Omental fat pad (tissue), 4 donors: ENCODE measurements at places on chromosomes 4 and X. TPM values are rescaled to one million over a fixed set of nuclear protein-coding genes. Genes with fewer than 3 reads are reported as not detected.

Gene SMPX
- total RNA-seq, result not detected

DNA sequence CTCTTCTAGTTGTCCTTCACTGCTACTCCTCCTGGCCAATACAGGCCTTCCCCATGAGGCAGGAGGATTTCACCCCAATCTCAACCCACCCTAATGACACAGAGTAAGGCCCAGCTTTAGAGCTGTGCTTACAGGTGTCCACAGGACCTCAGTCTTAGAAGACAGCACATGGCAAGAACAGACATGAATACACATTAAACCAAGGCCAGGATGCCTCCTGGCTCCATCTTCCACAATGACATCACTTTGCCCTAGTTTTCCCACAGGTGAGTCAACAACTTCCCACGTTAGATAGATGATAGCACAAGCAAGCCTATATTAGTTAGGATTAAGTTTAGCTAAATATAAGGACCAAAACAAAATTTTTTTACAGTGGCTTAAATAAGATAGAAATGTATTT, 63.8 kb upstream of the NOCT start:
- DNase-seq, result no peak

Gene IL2
- not detected for total RNA-seq

Gene CWH43
- not detected for total RNA-seq

- no peak for DNase-seq
Observed at GRCh38 chrX:70552130-70552704, 107.6 kb downstream of the DLG3 start.

DNA sequence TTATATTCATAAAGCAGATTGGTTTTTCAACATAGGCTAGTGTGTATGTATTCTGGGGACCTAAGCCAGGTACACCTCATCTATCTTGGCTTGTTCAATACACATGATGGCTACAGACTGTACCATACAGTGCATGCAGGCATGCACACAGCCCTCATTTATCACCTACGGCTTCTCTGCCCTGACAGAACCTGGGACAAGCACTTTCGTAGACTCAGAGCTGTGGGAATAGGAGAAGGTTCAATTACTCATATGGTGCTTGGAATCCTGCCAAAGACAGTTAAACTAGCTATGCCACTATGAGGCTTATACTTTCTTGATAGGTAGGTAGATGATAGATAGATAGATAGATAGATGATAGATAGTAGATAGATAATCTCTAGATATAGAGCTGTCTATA, 457.2 kb downstream of the GALNTL6 start:
- no peak for DNase-seq

- no peak for DNase-seq
Observed at GRCh38 chr4:43352859-43353258, 460.3 kb downstream of the GRXCR1 start.

Gene CACNA1F
- 0.37 TPM for total RNA-seq

DNA sequence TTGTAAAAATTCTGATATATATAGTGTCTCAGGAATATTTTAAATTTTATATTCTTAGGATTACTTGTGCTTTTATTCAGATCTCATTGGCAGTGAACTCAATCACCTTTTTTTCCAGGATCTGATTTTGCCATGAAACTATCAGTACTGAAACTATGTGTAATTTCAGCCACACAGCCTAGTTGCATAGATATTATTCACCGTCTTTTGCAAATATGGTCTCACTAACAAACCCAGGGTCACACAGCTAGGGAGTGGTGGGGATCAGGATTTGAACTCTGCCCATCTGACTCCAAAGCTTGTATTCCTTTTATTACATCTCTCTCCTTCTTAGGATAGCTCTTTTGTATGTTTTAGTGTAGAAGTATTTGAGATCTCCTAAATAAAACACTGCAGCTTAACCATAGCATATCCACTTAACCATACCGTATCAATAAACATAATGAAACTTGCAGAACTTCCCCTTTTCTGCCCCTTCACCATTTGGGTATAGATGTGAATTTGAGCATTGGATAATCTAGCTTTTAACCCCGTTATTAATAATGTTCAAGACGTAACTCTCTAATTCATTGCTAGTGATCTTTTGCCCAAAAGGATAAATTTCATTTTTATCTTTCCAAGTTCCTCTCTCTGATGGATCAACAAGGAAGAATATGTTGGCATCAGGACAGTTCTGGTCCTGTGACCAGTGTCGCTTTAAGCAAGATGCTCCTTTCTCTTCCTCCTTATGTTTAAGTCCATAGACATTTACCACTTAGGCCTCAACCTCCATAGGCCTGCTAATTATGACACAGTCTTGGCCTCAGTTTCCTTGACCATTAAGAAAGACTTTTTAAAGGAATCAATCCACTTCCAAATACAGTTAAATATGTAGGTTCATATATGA, 74.6 kb downstream of the RAPGEF2 start:
- DNase-seq, result no peak

Gene CFAP99
- not detected for total RNA-seq

GRCh38 chr4:48602763-48603162, 112.7 kb downstream of the ZAR1 start:
- no peak for DNase-seq

DNA sequence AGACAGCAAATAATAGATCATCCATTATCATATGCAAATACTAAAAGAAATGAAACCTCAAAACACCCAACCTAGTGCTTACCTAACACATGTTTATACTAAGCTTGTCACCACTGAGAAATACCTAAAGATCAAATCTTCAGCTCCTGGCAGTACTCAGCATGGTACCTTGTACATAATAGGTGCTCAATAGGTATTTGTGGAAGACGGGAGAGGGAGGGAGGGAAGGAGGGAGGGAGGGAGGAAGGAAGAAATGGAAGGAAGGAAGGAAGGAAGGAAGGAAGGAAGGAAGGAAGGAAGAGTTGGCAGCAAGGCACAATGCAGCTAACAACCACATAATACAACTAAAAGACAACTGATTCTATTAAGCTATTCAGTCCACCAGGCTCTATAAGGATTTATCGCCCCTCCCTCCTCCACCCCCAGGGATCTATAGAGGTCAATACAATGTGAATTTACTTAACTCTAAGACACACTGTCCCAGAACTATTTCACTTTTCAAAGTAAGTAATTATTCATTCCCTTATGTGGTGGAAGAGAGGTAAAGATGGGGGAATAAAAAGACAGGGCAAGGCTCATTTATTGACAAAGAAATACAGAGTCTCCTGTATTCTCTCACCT, 328.9 kb downstream of the PAPSS1 start:
- DNase-seq, result no peak

- DNase-seq, result peak; percentile 6
Observed at GRCh38 chr4:6472008-6472386, 417 bp downstream of the PPP2R2C start.

DNA sequence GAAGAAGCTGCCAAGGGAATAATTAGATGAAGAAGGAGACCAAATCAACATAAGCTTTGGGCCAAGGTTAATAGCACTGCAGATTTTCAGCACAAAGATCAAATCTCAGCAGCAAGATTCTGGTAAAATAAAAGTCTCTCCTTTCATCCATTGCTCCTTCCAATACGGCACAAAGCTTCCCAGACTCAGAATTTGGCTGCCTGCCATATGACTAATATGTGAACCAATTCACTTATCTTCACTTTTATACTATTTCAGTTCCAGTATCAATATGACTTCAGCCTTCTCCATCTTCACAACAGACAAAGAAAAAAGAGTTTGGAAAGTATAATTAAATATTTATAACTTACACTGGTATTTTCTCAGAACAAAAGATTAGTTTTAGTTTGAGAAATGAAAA, 978.3 kb upstream of the GRID2 start:
- DNase-seq, result no peak

- no peak for DNase-seq
Observed at GRCh38 chr4:126658411-126658810, 974.3 kb upstream of the INTU start.

Gene CLIC2
- total RNA-seq, result 17.2 TPM

Gene CT47B1
- not detected for total RNA-seq

DNA sequence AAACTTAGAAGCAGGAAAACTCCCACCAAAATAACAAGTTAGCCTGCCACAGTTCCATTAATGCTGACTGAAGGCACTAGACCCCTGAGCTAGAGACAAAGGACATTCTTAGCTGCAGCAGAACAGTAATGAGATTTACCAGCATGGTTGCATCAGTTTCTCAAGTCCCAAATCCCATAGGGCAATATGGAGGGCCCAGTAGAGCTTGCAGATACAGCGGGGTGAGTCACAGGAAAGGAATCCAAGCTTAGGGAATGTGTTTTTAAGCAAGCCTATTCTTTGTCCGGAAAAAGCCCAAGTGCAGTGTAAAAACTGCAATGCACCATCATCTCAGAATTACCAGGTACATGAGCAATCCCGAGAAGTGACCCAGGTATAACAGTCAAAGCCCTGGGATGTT, 51.3 kb upstream of the EXOC1L start:
- no peak for DNase-seq

DNA sequence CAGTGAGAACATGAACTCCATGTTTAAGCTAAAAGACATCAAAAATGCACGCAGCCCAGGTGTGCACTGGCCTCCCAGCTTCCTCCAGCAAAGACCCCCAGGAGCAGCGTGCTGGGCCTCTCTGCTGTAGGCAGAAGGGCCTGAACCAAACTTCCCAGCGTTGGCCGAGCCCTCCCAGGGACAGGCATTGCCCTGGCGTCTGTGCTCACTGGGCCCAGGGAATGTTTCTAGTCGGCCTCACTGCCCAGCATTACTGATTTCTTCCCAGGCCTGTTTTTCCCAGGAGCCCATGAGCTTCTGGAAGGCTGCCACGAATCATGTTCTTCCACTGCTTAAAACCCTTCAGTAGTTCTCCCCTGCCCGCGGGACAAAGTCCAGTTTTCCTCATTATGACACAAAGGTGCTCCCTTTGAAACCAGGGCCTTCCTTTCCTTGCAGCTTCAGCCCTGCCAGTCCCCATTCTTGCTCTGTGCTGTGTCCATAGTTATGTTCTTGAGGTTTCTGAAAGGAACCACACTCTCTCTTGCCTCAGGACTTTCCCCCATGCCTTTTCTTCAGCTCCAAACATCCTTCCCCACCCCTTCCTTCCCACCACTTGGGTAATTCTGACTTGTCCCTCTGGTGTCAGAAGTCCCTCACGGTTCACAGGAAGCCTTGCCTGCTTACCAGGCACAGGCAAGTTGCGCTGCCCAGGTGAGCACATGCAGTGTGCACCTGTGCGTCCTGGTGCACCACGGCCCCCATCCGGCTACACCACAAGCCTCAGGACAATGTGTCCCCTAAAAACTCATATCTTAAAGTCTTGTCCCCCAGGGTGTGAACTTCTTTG, 93.4 kb upstream of the ENPP6 start:
- no peak for DNase-seq

Gene AWAT2
- total RNA-seq, result not detected

DNA sequence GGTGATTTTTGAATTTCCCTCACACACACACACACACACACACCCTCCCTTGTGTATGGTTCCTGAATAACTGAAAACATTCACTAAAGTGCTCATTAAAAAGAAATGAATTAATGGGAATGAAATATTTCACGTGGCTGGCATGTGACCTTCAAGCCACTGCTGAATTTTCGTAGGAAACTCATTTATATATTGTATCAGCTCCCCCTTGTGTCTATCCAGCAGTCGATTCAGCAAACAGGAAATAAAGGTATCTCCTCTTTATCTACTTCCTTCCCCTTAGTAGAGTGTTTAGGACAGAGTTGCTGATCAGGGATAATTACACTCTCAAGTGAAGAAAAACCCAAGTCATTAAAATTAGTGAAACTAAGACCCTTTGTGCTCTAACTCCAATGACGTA, 912.6 kb upstream of the LCORL start:
- no peak for DNase-seq

Gene BEND2
- not detected for total RNA-seq

Gene FGFR3
- total RNA-seq, result 2.8 TPM

DNA sequence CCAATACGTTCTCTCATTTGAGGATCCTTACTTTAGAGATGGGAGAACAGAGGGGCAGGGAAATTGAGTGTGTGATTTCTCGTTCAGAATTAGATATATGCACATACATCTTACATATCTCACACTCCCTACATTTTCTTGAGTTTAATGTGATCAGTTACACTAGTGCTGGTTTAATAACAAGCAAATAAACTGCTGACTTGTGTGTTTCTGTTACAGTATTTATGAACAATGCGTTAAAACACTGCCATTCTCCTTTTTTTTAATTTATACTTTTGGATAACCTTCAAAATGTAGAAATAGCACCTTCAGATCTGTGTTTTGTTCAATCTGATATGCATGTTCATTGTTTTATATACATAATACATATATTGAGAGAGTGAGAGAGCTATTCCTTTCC, 130.1 kb downstream of the KLHL8 start:
- DNase-seq, result no peak

- no peak for DNase-seq
Observed at GRCh38 chr4:165198329-165198728, 9.0 kb upstream of the KLHL2 start.

- no peak for DNase-seq
Observed at GRCh38 chr4:53505947-53506346, 85.3 kb downstream of the LNX1 start.

Gene DMRTC1
- total RNA-seq, result not detected

GRCh38 chrX:45771560-45772340, 571.1 kb upstream of the DIPK2B start:
- no peak for DNase-seq

DNA sequence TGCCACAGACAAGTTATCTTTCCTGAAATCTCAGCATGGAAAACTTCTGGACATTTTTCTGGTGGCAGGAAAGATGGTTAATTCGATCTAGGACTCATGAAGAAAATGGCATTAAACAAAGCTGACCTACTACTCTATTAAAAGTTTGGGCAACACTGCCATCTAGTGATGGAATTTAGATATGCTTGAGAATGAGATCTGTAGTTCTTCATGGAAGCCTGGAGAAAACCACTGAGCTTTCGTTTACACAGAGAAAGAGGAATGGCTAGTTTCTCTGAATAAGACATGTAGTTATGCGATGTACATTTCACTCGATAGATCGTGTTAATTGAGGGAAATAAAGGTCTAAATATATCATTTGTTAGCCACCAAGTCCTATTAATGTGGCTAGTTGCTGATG, 51.7 kb upstream of the CHRDL1 start:
- DNase-seq, result no peak

- no peak for DNase-seq
Observed at GRCh38 chrX:19566359-19567222, 51.3 kb upstream of the MAP3K15 start.

DNA sequence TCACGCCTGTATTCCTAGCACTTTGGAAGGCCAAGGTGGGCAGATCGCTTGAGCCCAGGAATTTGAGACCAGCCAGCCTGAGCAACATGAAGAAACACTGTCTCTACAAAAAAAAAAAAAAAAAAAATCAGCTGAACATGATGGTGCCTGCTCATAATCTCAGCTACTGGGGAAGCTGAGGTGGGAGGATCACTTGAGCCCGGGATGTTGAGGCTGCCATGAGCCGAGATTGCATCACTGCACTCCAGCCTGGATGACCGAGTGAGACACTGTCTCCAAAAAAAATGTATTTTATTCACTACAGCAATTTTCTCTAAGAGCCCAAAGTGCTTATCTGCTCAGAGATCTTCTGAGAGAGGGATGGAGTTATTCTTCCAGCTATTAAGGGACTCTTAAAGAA, 215.8 kb upstream of the PPP3CA start:
- no peak for DNase-seq

GRCh38 chr4:118340109-118340508, 12.7 kb downstream of the PRSS12 start:
- no peak for DNase-seq

GRCh38 chrX:153935326-153935851, 552 bp upstream of the NAA10 start:
- no peak for DNase-seq

Gene FTHL17
- total RNA-seq, result not detected

Gene MTNR1A
- total RNA-seq, result not detected

Gene BEX4
- total RNA-seq, result 33.6 TPM
